ENCODE measurements at places on chromosomes 16 and 17.

DNA sequence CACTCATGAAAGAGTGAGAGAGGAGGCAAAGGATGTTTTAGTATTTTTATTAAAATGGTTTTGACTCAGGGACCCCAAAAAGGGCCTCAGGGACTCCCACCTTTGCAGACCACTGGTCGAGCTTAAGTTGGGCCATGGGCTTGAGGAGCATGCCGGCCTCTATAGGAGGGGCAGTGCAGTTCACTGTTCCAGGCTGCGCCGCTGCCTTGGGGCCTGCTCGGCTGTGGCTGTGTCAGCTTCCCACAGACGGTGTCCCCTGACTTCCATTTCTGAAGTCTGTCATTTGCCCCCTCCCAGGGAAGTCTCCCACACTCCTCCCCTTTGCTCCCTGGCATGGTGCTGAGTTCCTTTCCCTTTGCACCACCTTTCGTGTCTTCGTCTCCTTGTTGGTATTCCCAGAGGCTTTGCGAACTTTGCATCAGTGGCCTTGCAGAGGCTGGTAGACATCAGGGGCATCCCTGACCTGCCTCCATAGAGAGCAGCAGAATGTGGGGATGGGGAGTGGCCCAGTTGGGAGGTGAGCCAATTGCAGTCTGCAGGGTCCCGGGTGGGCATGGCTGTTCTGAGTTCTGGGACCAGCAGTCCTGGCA lies 17.1 kb downstream of the MPRIP start:
- no peak for DNase-seq

DNA sequence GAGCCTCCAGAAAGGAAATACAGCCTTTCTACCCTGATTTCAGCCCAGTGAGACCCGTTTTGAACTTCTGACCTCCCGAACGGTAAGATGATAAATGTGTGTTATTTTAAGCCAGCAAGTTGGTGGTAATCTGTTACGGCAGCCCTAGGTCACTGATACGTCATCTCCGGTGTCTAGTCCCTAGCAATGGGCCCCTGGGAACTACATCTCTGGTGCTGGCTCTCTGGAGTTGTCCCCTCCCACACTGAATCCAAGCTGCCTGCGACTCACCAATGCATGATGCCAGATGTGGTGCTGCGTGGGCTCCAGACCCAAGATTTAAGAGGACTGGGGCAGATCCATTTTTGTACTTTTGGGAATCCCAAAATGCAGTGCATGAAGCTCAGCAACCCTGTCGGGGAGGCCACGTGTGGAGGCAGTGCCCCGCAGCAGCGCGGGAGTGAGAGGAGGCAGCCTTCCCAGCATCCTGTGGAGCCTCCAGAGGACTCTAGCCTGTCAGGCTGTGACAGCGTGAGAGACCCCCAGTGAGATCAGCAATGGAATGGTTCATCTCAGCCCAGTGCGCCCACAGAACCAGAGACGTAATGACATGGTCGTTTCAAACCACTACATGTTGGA lies 43.6 kb upstream of the USP7 start:
- DNase-seq = no peak

GRCh38 chr16:84245956-84246678 lies 6.3 kb upstream of the KCNG4 start:
- DNase-seq = no peak

DNA sequence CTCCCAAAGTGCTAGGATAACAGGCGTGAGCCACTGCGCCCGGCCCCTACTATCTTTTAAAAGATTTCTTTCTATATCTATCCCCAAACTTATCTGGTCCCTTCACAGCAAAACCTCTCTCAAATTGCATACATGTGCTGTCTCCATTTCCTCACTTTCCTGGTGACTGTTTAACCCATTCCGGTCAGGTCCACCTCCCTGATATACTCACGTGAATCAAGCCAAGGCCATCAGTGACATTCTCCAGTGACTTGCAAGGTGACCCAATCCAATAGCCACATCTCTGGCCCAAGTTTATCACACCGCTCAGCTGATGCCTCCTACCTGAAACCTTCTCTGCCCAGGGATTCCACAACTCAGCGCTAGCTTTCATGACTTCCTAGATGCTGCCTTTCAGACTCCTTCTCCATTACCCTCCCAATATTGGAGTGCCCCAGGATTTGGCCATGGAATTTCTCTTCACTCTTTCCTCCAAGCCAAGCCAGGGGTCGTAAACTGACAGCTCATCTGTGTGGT lies 1.4 kb upstream of the CTCF start:
- no peak for DNase-seq

DNA sequence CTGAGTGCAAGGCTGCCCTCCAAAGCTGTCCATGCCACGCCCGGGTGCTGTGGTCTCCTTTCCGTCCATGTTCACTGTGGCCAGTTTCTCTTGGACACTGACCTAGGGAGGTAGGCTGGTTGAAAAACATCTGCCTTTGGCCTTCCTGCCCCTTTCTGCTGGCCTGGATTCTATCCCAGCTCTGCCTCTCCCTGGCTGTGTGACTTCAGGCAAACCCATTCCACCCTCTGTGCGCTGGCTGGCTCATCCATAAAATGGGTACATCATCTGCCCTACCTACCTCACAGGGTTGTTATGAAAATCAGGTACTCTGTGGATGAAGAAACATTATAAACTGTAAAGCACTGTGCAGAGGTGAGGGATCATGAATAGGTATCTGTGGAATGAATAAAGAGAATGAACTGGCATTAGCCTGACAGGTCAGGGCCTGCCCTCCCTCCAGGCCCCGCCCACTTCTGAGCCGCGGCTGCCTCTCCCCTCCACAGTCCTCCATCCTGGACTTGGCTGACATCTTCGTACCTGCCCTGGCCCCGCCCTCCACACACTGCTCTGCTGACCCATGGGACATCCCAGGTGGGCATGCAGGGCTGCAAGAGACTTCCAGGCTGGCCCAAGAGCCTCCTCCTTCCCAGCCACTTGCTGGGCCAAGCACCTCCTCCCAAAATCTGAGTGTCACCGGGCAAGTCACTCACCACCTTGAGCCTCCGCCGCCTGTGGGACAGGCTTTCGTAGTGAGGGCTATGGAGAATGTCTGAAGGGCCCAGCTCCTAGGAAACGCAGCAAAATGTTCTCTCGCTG lies 7.0 kb upstream of the SPATA20 start:
- no peak for DNase-seq

DNA sequence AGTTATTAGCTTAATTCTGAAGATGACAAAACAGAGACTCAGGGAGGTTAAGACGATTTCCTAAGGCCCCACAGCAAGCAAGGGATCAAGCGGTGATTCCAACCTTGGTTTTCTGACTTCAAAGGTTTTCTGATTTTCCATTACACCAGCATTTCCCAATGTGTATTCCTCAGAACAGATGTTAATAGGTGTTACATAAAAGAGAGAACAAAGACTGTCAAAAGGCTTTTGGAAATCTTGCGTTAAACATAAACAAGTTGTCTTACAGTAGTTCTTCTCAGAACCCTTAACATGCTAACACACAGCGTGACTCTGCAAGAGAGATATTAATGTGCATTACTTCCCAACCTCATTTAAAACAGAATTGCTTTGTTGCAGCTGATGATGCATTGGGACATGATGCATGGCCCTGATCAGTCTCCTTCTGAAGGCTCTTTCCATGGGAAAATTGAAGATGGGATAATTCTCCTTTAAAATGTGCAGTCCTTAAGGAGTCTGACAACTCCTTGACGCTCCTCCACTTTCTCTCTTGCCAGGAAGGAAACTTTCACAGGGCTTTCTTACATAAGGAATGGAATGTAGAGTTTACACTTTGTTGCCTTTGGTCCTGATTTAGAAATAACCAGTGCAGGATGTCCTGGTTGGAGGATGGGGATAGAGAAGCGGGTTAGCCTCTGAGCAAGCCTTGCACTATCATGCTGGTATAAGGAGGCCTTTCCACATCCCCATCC lies 21.5 kb upstream of the MMD start:
- DNase-seq = no peak

- no peak for DNase-seq
Measured at GRCh38 chr17:48663134-48663924, 37.2 kb upstream of the HOXB9 start.

GRCh38 chr17:39652587-39653315 lies 12.4 kb upstream of the TCAP start:
- no peak for DNase-seq

DNA sequence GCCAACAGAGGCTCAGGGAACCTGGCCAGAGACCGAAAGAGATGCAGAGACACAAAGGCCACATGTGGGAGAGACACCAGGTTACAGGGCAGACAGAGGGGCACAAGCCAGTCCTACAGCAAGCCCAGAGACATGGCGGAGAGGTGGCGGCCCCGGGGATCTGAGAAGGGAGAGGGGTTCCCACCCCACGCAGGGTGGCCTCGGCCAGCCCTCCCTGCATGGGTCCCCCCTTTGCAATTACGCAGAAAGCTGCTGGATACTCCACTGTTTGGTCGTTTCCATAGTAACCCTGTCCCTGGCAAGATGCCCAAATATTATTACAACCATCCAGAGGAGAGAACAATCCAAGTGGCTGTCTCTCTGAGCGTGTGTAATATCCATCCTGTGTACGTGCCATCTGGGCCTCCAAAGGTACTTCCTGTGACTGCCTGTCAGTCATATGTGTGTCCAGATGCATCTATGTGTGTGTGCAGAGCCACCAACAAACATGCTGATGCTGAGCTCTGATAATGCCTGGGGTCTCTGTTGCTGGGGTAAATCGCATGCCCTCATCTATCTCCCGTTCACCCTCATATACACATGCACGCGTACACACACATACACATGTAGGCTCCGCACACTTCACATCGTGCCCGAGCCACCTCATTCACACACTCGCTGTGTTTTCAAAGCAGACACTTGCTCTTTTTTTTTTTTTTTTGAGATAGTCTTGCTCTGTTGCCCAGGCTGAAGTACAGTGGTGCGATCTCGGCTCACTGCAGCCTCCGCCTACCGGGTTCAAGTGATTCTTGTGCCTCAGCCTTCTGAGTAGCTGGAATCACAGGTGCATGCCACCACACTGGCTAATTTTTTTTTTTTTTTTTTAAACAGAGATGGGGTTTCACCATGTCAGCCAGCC lies 5.5 kb downstream of the PCGF2 start:
- no peak for DNase-seq

GRCh38 chr16:56198755-56199114 lies 7.4 kb downstream of the GNAO1 start:
- DNase-seq = no peak

DNA sequence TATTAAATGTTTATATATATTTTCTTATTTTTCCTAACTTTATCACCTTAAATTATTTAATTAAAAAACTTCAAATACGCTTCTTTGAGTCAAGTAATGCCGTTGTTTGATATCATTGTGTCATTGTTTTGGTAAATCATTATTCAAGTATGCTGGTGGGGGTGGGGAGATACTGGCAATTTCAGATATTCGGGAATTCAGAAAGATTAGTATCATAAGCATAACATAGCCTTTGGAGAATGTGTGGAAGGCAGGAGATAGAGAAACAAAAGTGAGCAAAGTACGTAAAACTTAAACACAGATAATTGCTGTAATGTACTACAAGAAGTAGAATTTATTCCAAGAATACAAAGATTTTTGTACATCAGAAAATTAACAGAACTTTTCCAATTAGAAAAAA lies 49.8 kb downstream of the TANC2 start:
- DNase-seq = no peak

DNA sequence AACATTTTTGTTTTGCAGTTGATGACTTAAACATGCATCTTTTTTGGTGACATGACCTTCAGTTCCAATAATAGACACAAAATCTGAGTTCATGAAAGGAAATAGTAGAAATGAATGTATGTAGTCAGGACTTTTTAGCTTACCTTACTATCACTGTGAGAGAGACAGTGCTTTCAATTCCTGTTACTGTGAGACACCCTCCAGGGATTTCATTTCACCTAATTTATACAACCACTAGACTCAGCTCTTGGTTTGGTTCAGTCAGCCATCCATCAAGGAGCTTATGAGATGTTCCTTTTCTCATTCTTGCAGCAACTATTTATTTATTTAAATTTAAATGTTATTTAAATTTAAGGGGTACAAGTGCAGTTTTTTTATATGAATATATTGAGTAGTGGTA lies 77.9 kb downstream of the MAP2K4 start:
- DNase-seq = no peak

DNA sequence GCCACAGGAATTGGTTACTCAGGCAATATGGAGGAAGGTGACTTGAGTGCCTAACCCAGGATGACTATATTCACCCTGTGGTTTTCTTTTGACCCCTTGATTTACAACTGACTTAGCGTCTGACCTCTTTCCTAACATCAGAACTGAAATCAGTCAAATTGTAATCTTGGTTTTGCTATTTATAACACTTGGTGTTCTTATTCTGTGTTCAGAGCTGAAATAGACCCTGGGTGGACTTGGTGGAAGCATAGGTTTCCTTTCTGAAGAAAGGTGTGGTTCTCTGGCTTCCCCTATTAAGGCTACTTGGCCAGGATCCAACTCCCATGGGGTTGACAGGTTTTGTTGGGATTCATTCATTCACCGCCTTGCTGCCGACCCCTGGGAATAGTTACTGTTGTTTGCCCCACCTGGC lies 80.8 kb downstream of the CLEC16A start:
- no peak for DNase-seq

DNA sequence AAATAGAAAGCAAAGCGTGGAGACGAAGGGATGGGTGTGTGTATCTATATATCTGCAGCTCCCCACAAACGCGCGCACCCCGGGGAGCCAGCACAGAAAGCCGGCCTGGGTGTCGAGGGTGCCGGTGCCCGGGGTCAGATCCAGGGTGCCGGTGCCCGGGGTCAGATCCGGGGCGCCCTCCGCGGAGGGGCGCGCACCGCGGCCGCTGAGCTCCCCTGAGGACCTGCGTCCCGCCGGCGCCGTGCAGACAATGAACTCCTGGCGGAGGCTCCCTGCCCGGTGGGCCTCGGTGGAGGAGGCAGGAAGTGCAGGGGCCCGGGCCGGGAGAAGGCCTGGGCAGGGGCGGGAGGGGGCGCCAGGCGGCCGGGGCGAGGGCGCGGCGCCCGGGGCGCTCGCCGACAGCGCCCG lies 1.1 kb downstream of the ZNF423 start:
- DNase-seq = no peak

DNA sequence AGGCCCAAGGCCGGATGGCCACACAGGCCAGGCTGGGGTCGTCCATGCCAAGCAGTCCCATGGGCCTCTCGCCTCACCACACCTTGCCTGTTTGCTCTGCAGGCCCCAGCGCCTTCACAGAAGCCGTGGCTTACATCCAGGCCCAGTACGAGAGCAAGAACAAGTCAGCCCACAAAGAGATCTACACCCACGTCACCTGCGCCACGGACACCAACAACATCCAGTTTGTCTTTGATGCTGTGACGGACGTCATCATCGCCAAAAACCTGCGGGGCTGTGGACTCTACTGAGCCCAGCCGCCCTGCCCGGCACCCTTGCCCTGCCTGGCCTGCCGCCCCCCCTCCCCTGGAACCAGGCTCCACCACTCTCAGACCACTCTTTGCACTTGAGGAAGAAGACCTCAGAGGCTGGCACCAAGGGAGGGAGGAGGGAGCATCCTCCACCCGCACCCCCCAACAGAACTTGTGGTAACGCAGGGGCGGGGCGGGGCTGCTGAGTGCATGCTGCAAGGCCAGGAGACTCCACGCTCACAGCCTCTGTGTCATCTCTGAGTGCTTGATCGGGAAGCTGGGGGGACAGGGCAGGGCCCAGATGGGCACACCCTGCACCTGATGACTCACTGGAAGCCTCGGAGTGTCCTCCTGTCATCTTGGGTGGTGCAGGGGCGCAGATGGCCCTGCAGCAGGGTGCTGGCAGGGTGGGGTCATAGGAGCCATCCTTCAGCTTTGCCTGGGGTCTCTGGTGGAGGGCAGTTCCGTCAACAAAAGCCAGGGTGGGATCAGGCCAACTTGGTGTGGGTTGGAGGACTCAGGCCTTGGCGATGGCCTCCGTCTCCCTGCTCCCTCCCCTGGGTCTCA lies 81.5 kb downstream of the AMFR start:
- no peak for DNase-seq

Measured in C1 segment of cervical spinal cord (tissue), 14 donors.